Activated CD8-positive, alpha-beta memory T cell treated with anti-CD3 and anti-CD28 coated beads for 4 hours (primary cell): ENCODE measurements at places on chromosomes 2 and 18.

DNA sequence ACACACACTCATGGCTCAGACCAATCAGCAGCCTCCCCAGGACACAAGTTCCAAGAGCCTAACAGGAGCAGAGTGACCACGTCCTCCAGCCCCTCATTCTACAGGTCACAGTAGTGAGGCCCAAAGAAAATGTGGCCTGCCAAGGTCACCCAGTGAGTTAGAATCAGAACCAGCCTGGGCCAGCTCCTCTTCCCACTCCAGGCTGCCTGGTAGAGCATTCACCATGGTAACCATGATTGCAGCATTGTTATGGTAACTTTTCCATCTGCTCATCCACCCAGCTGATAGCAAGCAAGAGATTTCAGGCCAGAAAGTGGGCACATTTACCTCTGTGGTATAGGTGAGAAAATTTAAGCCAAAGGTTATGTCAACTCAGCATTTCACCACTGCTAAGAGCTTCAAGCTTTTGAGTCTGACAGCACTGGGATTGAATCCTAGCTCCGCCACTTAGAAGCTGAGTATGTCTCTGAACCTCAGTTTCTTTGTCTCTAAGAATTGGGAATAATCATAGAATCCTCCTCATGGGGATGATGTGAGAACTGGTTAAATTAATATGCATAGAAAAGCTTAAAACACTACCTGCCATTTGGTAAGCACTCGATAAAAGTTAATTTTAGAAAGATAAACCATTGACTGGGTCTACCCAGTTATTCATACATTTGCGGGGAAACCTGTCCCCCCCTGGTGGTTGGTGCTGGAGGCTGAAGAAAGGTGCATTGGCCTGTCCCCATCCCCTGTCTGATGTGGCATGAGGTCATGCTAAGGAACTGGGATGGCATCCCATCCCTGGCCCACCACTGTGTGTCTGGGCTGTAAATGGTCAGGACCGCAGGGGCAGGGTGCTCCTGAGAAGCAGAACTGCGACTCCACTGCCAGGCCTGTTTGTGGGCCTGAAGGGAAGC is 181.5 kb downstream of the KLHL29 start:
- DNase-seq, result no peak

- DNase-seq, result no peak
Measured at GRCh38 chr18:74896390-74896991, 298.8 kb downstream of the ZNF407 start.

DNA sequence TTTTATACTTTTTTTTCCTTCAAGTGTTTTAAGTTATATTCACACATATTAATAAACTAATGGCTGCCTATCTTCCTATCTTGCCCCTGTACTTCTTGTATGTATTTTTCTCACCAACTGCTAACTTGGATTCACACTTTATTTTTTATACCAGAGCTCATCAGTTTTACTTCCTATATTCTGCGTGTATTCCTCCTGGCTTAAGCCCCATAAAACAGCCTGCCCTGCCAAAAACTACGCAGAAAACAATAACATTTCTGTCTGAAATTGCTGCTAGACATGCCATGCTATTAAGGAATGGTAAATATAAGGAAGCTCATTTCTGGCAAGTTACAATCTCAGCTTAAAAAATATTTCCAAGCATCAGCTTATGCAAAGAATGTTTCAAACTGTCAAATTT is 172.3 kb downstream of the UBE2E3 start:
- DNase-seq, result no peak

DNA sequence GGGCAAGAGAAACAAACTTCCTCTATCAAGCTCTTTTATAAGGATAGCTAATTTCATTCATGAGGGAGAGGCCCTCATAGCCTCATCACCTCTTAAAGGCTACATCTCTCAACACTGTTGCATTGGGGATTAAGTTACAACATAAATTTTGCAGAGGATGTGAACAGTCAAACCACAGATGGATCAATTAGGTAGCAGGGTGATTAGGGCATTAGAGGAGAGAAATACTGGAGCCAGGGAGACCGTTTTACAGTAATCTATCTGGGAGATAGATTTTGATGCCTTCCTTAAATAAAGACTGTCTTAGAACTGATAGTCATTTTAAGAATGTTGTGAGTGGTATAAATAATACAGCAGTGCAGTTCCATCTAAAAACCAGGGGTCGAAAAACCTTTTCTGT is 258.9 kb downstream of the DCC start:
- no peak for DNase-seq

DNA sequence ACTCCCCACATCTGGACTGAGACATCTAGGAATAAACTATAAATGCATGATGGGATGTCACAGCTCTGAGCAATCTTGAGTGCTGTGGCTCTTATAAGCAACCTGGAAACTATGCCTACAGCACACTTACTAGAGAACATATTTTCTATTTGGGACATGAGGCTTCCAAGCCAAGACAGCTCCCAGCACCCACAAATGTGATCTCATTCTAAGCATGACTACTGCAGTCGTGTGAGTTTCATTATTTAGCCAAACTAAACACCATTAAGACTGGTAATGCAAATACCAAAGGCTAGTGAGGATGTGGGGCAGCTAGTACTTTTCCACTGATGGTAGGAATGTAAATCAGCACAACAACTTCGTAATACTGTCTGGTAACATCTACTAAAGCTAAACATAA is 72.5 kb downstream of the RTTN start:
- no peak for DNase-seq

- DNase-seq, result no peak
Measured at GRCh38 chr2:203775684-203776083, 69.2 kb downstream of the CD28 start.

DNA sequence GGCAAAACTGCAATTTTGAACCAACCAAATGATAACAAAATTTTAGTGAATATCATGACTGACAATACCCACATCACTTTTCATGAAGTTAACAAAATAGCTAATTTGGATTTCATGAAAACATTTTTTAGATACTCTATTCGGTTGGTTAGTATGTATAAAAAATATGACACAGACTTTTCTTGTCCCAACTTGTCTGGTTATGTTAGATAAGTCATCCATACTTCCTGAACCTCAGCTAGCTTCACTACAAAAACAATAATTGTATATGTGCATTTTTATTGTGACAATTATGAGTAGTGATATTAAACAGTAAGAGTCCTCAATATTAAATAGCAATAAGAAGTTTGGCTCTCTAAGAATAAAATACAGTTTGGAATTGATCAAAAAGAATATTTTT is 408.1 kb upstream of the DSEL start:
- no peak for DNase-seq

DNA sequence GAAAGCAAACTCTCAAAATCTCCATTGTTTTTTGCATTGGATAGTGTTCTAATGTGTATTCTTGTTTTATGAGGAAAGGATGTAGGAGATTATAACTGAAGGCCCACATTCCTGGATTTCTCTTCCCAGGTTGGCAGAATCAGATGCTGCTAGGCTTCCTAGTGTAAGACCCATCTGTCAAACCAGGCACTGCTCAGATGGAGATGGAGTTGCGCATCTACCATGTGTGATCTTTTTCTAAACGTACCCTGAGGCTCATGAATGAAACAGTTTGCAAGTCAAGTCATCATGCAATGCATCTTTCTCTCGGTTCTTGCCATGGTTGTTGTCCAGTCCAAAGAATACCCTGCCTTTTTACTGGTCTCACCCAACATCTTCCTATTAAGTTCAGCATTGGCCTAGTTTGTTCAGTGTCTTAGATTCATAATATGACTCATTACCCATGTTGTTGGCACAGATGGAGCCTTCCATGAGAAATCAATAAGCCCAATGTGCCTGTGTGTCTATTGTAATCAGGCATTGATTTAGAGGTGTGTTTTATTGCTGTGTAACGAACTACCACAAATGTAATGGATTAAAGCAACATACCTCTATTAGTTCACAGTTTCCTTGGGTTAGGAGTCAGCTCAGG is 127.4 kb downstream of the NYAP2 start:
- no peak for DNase-seq

DNA sequence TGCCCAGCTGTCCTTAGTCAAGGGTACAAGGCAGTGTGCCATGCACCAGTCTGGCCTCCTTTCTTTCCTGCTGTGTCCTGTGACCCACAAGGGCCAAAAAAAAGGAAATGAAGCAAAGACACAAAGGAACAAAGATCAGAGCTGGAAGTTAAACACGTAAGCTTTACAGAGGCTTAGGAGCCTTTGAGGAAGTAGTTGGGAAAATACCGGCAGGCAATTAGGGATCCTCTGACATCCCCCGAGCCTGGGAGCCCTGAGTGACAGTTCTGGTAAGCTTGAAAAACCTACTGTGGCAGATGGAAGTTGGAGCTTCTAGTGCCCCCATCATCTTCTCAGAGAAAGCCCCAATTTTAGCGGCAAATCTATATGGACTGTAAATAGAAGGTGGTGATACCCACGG is 78.5 kb downstream of the SPRED2 start:
- DNase-seq, result no peak

GRCh38 chr2:201890453-201890852 is 84.1 kb downstream of the CDK15 start:
- DNase-seq, result no peak

DNA sequence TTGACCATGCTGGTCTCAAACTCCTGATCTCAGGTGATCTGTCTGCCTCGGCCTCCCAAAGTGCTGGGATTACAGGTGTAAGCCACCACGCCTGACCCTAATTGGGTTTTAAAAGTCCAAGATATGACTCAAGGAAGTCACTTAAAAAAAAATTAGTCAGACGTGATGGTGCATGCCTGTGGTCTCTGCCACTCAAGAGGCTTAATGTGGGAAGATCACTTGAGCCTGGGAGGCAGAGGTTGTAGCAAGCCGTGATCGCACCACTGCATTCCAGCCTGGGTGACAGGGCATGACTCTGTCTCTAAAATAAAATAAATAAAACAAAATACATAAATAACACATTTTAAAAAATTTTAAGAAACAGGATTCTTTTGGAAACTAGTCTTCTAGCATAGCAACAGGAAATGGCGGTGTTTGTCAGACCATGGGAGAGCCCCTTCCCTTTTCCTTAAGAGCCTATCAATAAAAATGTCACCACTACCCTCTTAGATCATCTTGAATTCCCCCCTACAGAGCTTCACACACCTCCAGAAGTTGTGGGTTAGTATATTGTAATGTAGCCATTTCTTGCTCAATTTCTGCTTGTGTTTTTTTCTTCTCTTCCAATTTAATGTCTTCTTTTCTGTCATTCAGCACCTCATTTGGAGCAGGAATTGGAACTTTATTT is 20.1 kb downstream of the SFT2D3 start:
- no peak for DNase-seq

DNA sequence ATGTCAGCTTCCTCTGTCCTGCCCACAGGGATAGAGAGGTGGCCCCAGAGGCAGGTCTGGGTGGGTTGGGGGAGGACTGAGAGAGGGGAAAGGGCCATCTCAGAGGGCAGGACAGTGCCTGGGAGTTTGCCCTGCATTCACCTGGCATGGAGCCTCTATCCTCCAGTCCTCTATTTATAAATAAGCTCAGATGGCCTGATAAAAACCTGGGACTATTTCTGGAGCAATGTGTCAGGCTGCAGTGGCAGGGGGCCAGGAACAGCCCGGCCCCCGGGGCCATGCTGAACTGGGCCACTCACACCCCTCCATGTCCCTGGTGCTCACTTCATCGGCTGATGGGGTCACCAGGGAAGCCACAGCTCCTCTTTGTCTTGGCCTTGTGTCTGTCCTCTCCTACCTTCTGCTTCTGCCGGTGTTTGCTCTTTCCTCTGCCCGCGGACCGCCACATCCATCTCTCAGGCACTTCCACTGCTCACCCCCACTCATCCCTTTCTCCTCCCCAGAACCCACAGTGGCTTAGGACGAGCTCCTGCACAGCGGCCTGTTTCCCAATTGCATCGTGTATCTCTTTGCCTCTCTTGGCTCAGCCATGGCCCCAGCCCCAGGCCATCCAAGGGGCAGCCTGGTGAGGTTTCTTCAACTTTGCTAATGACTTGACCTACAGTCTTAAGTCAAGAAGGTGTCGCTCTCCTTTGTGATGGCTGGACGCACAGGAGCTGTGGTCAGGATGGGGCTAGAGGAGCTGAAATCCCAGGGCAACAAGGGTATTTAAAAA is 38.8 kb downstream of the SCTR start:
- no peak for DNase-seq

DNA sequence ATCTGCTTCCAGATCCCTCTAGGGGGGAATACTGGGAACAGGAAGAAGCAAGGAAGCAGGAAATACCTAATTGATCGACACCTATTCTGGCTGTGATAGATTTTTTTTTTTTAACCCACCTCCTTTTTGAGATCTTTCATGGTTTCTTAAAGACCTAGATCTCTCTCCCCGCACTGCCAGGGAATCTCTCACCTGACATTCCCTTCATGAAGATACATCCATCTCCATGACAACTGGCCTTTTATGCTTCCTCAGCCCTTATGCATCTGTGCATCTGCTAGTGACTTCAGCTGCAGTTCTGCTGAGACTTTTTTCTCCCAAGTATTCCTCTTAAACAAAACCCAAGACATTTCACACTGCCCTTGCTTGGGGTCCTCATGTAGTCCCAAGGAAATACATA is 21.1 kb upstream of the CPO start:
- DNase-seq, result no peak

DNA sequence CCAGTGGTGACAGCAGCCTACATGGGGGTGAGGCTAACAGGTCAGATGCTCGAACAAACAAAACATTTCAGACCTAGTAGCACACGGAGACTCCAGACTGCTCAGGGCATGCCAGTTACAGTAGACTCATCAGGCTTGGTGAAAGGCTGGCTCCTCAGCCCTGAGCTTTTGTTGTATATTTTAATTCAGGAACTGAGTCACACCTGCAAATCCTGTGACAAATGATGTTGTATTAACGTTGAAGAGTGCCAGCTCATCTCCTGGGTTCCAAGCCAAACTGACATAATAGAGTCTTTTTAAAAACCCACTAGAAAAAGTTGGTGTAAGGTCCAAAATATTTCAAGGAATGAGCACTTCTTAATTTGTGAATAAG is 65.3 kb downstream of the C1D start:
- DNase-seq, result no peak

GRCh38 chr2:121099329-121100290 is 185.4 kb downstream of the TFCP2L1 start:
- DNase-seq, result no peak
